ENCODE measurements at places on chromosomes 1 and 21. TPM values are rescaled to one million over a fixed set of nuclear protein-coding genes. Genes with fewer than 3 reads are reported as not detected.

- DNase-seq = no peak
Measured at GRCh38 chr1:24713176-24713575, 32.1 kb upstream of the CLIC4 start.

- no peak for DNase-seq
Measured at GRCh38 chr1:63873751-63874150, 99.9 kb downstream of the ROR1 start.

GRCh38 chr1:41217441-41217840 is 24.7 kb downstream of the SCMH1 start:
- DNase-seq = no peak

DNA sequence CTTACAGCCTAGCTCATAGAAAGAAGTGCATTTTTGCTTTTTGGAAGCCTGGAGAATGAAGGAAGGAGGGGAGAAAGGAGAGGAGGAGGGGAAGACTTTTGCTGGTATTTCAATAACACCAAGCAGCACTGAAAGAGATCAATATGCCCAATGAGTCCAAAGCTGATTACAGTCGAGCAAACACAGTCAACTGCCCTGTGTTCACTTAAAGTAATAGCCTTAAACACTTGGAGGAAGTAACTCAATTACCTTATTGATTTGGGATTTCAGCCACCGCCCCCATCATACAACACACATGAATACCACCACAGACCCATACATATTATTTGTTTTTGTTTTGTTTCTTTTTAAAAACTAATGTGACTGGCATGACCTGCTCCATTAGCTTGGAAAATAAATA is 23.3 kb upstream of the RXRG start:
- no peak for DNase-seq

- DNase-seq = no peak
Measured at GRCh38 chr1:12150456-12151200, 16.2 kb upstream of the TNFRSF1B start.

GRCh38 chr1:42950116-42950481 is 8.6 kb downstream of the SLC2A1 start:
- no peak for DNase-seq

The PTAFR gene
- 10.4 TPM for total RNA-seq

The TNFRSF8 gene
- total RNA-seq = 0.88 TPM

The OLIG2 gene
- not detected for total RNA-seq

Measured in aorta (tissue), 5 donors.